Fibroblast of skin of left biceps (primary cell): ENCODE measurements at places on chromosomes 3 and 15.

- DNase-seq: no peak
These were observed 30.3 kb upstream of the SEMA3F start for GRCh38 chr3:50124800-50125178.

DNA sequence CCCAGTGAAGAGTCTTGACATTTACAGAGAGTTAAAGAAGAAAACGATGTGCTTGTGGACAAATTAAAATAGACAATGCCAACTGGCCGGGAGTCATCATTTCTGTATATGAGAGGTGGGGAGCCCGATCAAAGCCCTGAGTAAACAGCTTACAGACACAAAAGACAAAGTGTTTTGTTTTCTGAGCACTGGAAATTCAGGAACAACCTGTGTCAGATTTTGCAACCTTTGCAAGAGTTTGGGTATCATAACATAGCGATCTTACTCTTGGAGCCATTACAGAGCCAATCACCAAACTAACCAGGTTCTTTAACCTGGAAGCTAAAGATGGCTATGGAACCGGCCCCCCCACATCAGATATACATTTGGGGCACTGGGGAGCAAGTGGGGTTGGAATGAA lies 101.9 kb upstream of the LRIG1 start:
- DNase-seq: no peak

- no peak for DNase-seq
These were observed 90.4 kb downstream of the ISL2 start for GRCh38 chr15:76426941-76427340.

GRCh38 chr3:190081389-190081788 lies 39.3 kb downstream of the P3H2 start:
- no peak for DNase-seq

- peak; percentile 81 for DNase-seq
These were observed 66.5 kb downstream of the CTNNB1 start for GRCh38 chr3:41265823-41266273.

- no peak for DNase-seq
These were observed 766 bp upstream of the EMC4 start for GRCh38 chr15:34223904-34224596.

GRCh38 chr3:138213398-138214085 lies 26.4 kb downstream of the ARMC8 start:
- no peak for DNase-seq

DNA sequence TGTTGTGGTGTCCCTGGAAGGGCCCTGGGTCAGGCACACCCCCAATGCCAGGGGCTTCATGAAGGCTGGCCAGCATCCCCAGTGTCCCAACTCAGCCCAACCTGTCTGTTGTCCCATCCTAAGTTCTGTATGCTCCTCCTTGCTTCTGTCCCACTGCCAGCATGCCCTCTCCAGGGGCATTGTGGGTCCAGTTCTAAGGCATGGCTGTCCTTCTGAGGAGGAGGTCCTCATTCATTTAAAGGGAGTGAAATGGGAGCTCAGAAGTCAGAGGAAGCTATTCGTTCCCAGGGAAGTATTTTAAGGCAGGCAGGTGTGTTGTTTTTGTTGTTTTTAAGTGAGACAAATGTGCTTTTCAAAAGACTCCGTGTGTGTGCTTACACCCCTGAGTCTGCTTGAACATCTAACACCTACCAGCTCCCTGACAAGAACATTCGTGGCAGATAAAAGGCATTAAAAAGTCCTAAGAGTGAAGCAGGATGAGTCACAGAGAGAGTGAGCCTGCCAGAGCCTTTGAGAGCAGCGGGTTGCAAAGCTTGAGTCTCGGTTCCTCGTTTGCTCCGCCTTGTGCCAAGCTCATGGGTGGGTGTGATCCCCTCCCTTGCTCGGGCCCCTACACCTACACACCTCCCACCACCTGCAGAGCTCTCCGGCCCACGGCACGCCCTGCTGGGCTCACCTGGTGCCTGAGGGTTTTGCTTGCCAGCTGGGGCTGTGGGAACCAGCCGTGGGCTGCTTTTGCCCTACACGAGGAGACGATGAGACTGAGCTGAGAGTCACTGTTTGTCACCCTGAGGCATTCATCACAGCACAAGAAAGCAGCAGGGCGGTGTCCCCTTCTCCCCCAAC lies 183.4 kb upstream of the TOPAZ1 start:
- no peak for DNase-seq

- no peak for DNase-seq
These were observed 311.6 kb downstream of the CNTN6 start for GRCh38 chr3:1404270-1404962.

- DNase-seq: no peak
These were observed 85.3 kb downstream of the PIK3R4 start for GRCh38 chr3:130661140-130661891.

GRCh38 chr15:93819826-93820225 lies 411.5 kb upstream of the MCTP2 start:
- no peak for DNase-seq
